ENCODE measurements at places on chromosomes 12 and 14.

- DNase-seq: no peak
These were observed 13.5 kb downstream of the KMT5A start for GRCh38 chr12:123397400-123397799.

- DNase-seq: no peak
These were observed 33.3 kb downstream of the ACTN1 start for GRCh38 chr14:68945585-68946488.

DNA sequence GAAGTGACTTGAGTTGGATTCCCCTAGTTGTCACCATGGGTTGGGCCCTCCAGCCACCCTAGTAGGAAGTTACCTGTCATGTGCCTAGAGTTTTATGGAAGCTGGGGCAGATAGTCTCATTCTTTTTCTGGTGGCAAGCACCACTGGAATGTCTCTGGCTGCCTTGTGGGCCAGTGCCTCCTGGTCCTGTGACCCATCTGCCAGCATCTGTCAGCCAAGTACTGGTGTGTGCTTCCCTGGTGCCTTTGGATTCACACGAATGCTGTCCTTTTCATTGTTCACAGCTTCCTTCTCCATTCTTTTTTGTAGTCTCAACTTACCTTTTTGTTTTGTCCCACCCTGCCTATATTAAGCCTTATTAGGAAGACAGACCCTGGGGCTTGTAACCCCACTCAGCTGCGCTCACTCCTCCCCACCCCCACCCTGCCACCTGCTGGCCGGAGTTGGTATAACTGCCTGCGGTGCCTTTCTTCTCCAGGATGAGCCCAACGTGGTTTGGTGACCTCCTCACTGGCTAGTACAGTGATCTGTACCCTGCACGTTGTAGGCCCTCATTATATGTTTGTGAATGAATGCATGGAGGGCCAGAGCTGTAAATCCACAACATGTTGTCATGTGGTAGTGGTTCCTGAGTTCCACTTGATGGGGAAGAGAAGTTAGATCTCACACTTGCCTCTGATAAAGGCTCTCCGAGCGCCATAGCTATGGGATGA is 125.7 kb downstream of the TSPAN9 start:
- DNase-seq: peak; percentile 77

- DNase-seq: no peak
These were observed 3.0 kb downstream of the SMIM10L1 start for GRCh38 chr12:11174022-11174421.

- DNase-seq: no peak
These were observed 6.0 kb downstream of the OR10P1 start for GRCh38 chr12:55642669-55643068.

DNA sequence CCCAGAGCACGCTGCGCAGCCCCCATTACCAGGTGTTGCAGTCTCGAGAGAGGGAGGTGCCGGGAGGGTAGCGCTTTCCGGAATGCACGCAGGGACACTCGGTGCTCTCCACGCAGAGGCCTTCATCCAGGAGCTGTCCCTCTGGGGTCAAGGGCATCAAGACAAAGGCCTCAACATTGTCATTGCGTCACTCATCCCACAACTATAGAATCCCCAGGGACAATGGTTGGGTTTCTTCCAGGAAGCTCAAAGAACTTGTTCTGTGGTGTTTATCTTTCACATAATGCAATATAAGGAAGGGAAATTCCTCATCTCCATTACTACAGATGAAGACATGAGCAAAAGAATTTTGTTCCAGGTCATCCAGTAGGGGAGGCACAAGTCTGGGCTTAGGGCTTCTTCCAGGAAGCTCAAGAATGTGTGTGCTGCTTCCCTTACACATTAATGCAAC is 52.1 kb downstream of the VWF start:
- DNase-seq: no peak

DNA sequence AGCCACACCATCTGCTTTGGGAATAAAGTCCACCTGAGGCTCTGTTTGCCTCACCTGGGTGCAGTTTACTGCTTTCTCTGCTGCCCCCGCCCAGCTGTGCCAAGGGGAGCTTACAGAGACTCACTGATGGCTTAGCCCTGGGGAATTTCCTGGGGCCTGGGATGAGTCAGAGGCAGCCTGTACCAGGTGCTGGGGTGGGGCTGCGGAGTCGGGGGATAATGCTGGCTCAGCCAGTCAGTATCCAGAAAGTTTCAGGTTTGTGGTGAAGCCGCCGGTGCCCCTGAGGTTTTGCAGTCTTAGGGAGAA is 22.3 kb downstream of the PLEKHG3 start:
- DNase-seq: no peak

DNA sequence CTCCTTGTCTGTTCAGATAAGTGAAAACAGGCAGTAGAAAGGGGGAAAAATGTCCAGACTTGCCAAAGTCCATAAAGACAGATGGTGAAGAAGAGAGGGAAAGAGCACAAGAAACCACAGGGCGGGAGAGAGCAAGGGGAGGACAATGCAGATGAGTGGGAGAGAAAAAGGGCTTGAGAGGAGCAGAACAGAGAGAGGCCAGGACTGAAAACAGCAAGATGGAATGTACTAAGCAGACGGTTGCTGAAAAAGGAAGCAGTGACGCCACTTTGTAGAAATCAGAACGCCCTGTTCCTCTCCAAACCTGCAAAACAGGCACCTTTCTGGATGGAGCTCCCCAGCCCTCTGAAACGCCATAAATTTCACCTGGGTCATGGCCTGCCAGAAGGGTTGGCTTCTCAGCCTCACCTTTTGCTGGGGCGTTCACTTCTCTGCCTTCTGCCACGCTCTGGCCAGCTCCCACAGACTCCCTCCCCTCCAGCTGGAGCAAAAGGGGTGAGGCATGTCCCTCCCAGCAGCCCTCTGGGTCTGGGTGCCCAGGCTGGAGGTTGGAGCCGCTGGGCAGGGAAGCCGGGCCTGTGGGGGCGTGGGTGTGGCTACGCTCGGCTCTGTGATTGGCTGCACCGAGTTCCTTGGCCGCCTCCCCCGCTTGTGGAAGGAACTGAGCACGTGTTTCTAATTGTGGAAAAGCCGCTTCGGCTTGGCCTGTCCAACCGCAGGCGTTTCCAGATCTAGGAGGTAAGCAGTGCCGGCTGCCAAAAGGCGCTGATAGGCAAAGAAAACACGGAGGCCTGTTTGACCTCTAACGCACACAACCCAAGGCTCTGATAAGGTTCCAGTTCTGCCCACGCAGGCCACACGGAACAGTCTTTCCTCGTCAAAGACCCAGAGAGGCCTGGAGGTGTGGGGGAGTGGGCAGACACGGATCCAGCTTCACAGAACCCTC is 29.3 kb downstream of the SLC7A8 start:
- DNase-seq: peak; percentile 87

DNA sequence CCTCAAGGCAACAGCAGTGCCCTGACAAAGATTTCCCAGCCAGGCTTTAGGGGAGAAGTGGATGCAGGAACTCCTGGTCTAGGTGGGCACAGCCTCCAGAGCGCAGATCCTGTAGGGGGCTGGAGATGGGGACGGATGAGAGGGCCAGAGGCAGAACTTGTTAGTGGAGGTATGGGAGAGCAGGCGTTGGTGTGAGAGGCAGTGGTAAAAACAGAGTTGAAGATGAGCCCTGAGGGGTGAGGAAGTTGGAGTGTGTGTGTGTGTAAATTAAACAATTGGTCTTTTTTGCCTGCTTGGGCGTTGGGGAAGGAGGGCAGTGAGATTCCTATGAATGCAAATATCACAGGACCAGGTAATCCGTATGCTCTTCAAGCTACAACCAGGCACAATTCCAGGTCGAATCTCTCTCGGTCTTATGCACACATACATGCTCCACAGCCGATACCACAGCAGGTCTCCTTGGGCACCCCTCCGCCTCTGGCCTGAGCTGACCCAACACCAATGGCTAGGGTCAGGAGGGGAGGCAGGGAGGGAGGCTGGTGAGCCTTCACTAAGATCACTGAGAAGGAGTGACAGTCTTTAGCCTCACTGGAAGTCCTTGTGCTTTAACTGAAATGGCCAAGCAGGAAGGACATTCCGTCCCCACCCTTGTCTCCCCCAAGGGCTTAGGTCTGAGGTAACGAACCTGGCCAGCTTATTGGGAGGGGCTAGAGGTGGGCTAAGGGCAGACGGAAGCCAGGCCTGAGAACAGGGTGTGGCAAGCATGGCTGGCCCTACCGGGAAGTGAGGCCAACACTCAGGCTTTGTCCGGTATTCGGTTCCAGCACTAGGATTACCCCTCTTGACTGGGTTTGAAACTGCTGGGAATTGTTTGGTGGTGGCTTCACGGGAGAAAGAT is 1.5 kb upstream of the KRT7 start:
- no peak for DNase-seq

- DNase-seq: no peak
These were observed 836.7 kb upstream of the FOXG1 start for GRCh38 chr14:27929797-27930347.

- no peak for DNase-seq
These were observed 96.8 kb downstream of the TXNDC16 start for GRCh38 chr14:52455291-52456088.

- DNase-seq: peak; percentile 64
These were observed 8.0 kb upstream of the MGP start for GRCh38 chr12:14893506-14894250.

DNA sequence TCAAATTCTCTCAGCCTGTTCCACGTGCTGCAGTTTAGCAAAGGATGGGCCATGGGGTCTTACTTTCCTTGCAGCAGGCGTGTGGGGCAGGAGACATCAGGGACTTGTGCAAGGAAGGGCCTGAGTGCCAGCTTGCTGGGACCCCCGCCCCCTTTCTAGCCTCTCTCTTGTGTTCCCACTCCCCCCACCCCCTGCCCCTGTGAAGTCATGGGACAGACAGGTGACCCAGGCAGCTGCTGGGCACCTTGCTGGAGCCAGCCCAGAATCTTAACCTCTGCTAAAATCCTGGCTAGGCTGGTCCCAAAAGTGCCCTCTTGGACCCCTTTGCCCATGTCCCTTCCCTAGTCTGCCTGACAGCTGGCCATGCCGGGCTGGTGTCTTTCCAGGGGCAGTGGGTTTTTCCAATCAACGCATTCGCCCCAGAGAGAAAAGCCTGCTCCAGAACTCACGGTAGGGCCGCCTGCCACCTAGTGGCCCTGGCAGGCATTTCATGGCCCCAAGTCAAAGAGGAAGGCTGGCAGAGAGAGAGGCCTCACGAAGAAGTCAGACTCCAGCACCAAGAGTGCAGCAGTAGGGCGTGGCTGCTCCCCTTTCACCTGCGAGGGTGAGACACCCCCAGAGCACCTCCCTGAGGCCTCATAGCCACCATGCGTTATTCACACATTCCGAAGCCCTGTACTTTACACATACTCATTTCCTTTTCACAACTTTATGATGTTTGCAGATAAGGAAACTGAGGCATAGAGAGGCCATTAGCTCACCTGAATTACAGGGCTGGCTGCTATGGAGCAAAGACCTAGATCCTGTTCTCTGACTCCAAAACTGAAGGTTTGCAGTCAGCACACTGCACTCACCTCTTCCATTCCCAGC is 67.4 kb downstream of the LGMN start:
- DNase-seq: peak; percentile 80

- DNase-seq: no peak
These were observed 1.1 kb downstream of the KLHL28 start for GRCh38 chr14:44960646-44961045.

DNA sequence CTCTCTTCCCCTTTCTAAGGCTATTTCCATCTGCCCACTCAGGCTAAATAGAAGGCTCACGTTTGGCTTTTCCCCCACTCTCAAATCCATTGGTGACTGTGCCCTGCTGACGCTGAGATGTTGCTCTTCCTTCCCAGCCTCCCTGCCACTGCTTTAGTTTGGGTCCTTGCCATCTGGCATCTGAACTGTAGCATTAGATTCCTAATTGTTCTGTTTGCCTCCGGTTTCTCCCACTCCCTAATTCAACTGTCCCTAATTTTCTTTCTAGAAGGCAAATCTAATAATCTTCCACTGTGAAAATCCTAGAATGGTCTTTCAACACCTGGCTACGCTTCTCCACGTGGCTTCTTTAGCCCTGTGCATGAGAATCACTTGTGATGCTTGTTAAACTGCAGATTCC is 37.6 kb upstream of the SMOC1 start:
- no peak for DNase-seq

DNA sequence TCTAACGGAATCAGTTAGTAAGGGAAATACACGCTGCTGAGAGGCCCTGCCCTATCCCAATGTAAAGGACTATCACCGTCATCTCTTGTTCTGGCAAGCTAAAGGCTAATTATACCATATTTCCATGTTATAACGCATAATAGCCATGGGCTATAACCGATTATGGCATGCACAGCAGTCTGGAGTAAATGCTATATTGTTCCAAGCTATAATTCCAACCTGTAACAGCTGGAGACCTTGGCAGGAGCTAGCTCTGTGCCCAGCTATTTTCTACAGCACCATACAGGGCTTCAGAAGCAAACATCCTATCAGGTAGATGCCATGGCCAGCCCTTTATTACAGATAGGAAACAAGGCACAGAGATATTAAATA is 26.3 kb downstream of the SYNE3 start:
- DNase-seq: no peak

DNA sequence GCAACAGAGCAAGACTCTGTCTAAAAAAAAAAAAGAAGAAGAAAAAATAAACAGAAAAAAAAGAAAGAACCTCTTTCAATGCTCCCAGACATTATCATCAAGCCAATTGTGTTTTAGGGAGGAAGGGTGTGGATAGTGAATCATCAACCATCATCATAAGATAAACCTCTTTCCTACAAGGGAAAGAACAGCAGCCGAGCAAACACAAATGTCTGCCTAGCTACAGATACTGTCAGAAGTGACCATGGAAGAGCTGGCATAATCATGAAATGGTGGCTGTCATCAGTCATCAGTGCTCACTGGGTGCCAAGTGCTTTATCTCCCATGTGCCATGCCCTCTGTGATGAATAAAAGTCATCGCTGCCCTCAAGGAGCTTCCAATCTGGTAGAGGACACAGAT is 46.6 kb downstream of the SLC17A8 start:
- DNase-seq: no peak

GRCh38 chr14:89240414-89240813 is 176.6 kb downstream of the FOXN3 start:
- no peak for DNase-seq

DNA sequence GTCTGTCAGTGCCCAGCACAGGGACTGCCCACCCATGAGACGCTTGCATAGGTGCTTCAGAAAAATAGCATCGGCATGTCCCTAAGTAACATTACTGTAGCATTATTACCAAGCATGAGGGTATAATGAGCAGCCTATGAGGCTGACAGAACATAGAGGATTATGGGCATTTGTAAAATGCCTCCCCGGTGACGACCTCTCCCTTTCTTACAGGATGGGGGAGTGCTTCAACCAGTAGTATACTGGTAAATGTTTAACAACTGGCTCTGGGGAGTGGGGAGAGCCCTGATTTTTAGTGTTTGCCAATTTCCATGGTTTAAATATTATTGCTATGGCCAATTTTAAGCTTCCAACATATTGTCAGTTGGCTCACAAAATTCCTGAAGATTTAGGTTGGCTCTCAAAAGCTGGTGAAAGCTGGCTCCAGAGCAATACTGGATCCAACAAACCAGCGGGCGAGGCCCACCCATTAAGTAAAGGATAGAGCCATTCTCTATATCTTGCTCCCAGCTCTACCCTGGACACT is 104.5 kb downstream of the ETNK1 start:
- DNase-seq: no peak

DNA sequence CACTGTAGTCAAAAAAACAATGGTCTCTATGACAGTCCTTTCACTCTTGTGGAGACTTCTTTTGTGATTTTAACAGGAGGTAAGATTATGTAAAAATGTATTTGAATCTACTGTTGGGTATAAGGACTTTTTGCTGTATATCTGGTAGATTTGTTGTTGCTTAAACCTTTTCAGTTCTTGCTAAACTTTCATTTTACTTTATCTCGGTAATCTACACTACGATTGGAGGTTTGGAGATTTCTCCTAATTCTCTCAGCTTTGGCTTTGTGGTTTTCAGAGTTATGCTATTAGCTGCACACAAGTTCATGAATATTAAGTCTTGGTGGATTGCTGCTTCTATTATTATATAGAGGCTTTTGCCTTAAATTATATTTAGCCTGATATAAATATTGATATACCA is 116.6 kb upstream of the HIF1A start:
- no peak for DNase-seq

GRCh38 chr12:56449622-56449984 is 377 bp upstream of the TIMELESS start:
- DNase-seq: no peak
